ENCODE measurements at places on chromosomes 12 and 14.

GRCh38 chr12:51059086-51059485 lies 11.0 kb downstream of the LETMD1 start:
- no peak for DNase-seq

DNA sequence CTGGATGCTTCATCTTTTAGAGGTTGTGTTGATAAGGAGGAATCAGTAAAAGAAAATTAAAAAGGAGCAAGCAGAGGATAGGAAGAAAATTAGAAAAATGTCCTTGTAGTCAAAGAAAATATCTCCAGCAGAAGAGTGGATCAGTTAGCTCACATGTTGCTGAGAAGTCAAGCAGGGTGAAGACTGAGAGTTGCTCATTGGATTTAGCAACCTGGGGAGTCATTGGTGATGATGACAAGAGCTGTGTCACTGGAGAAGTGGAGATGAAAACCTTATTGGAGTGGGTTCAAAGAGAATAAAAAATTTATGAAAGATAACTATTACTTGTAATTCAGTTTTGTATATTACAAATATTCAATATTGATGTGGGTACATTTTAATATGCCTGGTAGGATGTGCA lies 9.8 kb downstream of the FRMD6 start:
- no peak for DNase-seq

DNA sequence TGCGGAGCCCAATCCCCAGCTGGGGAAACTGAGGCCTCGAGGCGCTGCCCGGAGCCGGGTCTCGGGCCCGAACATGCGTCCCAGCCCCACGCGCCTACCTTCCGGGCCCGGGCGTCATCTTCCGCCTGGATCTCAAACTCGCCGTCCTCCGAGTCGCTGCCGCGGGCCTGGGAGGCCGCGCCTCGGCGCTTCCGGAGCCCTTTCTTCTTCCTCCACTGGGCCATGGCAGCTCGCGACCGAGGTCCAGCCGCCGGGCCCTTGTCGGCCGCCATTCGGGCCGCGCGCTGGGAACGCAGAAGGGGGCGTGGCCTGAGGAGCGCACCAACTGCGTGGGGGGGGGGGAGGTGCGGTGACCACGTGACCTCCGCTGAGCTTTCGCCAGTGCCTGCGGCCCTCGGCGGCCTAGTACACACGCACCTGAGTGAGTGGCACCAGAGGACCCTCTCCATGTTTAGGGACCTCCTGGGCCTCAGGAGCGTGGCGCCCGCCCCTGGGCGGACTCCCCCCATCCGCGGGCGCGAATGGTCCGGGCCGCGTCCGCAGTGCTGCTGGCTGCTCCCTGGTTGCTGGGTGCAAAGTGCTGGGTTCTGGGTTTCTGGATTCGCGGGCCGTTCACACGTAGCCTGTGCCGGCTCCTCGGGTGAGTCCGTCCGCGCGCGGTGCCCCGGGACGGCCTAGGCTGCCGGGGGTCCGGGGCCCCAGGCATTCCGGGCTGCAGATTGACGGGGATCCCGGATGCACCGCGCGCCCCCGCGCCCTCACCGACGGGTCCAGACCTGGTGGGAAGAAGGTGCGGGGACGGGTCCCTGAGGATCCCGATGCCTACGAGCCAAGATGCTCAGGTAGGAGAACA lies at the start of the genes DDX54 and RITA1:
DDX54 (minus strand) TSS at position 299 of the 853 bp plus-strand sequence; CDS start at position 272, 27 bp downstream.
RITA1 (plus strand) TSS at position 542 of the 853 bp plus-strand sequence. CDS start 1,026 bp downstream, outside the sequence.
- peak; percentile 85 for DNase-seq

- no peak for DNase-seq
Measured at GRCh38 chr14:28681681-28682080, 84.9 kb upstream of the FOXG1 start.

DNA sequence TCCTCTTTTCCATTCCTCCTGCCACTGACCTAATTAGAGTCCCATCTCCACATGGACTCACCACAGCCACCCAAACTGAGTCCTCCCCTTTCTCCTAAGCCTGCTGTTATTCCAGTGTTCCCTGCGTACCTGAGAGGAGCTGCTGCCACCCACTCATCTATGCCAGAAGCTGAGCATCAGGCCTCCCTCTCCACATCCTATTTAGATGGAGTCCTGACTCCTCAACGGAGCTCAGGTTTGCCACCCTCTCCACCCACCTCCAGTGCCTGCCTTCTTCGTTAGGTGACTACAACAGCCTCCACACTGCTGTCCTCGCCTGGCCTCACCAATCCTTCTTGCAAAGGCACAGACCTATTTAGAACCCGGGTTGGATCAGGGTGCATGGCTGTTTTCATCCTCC lies 15.2 kb upstream of the ABHD12B start:
- DNase-seq = no peak

- DNase-seq = no peak
Measured at GRCh38 chr14:42535397-42535796, 928.7 kb downstream of the LRFN5 start.

GRCh38 chr14:103899316-103899715 lies 28.9 kb upstream of the TDRD9 start:
- no peak for DNase-seq

DNA sequence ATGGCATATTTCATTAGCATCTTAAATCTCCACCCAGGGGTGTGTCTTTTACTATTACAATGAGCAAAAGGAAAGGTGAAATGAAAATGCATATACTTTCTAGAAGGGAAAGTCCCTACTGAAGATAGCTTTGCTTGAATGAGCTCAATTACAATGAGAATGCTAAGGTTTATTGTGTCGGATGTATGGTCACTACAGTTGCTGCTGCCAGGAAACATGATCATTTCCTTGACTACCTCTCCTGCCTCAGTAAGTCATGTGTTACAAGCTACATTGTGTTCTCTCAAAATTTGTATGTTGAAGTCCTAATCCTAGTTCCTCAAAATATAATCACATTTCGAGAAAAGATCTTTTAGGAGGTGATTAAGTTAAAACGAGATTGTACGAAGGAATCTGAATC lies 322.2 kb downstream of the MDGA2 start:
- DNase-seq = no peak
